ENCODE measurements at places on chromosomes 1 and 21.

- DNase-seq: no peak
These were observed 33.3 kb downstream of the COQ8A start for GRCh38 chr1:226973371-226973897.

GRCh38 chr1:205665201-205666045 lies 14.9 kb downstream of the SLC45A3 start:
- no peak for DNase-seq

GRCh38 chr1:203338335-203339036 lies 12.4 kb downstream of the FMOD start:
- peak; percentile 70 for DNase-seq

DNA sequence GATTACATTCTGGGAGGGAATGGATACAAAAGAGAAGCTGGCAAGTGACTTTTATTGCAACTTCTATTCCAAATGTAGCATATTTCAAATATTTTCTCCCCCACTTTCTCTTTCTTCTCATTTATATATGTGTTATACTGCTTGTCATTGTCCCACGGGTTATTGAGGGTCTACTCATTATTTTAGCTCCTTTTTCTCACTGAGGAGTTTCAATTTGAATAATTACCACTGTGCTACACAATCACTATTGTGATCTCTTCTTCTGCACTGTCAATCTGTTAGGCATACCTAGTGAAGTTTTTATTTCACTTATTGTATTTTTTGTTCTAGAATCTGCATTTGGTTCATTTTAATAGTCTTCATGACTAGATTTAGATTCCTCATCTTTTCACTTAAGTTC lies 339.7 kb downstream of the PTPRC start:
- no peak for DNase-seq

DNA sequence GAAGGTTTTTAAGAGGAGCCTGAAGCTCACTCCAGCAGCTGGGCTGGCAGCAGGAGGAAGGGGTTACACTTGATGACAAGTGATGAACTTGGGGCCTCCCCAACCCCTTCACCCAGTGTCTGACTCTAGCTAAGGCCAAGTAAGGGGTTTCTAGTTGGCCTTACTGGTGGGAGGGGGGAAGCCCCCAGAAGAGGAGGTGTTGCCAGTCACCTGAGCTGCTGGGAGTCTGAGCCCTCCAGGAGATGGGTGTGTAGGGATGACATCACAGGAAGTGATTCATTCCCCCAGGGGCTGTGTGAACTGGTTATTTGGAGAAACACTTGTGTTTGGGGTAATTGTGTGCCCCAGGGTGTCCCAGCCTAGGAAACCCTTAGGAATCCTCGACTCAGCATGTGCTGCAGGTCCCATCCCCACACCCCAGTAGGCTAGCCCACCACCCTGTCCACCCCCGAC lies 3.1 kb downstream of the PADI1 start:
- DNase-seq: peak; percentile 37

GRCh38 chr1:3462356-3463012 lies 8.0 kb downstream of the ARHGEF16 start:
- no peak for DNase-seq

GRCh38 chr1:44698138-44698537 lies 23.6 kb downstream of the ARMH1 start:
- no peak for DNase-seq

DNA sequence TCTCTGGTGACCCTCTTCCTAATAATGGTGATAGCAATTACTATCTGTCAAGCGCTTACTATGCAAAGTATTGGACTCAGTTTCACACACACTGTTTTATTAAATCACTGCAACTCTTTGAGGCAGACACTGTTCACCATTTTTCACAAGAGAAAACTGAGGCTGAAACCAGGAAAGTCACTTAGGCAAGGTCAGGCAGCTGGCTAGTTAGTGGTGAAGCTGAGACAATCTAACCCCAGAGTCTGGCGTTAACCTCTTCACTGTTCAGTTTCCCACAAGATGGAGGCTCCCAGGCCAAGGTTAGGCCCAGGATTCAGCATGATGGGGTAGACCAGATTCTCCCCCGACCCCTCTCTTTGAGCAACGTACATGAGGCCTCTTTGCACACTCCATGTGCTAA lies 4.8 kb upstream of the GJA8 start:
- no peak for DNase-seq

DNA sequence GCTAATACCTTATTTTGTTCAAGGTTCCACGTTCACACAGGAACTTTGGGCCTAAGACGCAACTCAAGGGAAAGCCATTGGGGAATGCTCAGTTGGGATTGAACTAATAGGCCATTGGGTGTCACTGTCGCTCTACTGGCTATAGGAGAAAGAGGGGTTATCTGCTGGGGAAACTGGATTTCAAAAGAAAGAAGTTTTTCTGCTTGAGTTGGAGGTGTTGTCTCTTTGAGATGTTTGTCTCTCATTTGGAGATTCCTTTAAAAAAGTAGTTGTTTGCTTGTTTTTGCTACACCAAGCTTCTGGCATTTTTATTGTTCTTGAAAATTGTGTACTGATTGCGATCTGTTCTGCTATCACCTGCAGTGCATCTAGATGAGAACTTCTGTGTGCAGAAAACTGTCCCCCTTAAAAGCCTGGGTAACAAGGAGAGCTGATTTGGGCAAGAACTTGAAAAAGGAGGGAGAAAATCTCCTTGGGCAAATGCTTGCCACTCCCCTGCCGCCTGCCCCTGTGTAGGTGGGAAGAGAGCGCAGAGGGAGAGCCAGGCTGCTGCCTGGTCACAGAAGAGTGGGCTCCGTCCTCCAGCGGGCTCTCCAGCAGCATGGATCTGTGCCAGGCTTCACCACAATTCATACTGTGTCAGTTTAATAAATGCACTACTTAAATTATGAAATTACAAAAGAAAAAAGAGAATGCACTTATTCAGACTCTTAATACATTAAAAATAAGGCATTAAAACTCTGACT lies 39.9 kb downstream of the PEX14 start:
- DNase-seq: no peak

DNA sequence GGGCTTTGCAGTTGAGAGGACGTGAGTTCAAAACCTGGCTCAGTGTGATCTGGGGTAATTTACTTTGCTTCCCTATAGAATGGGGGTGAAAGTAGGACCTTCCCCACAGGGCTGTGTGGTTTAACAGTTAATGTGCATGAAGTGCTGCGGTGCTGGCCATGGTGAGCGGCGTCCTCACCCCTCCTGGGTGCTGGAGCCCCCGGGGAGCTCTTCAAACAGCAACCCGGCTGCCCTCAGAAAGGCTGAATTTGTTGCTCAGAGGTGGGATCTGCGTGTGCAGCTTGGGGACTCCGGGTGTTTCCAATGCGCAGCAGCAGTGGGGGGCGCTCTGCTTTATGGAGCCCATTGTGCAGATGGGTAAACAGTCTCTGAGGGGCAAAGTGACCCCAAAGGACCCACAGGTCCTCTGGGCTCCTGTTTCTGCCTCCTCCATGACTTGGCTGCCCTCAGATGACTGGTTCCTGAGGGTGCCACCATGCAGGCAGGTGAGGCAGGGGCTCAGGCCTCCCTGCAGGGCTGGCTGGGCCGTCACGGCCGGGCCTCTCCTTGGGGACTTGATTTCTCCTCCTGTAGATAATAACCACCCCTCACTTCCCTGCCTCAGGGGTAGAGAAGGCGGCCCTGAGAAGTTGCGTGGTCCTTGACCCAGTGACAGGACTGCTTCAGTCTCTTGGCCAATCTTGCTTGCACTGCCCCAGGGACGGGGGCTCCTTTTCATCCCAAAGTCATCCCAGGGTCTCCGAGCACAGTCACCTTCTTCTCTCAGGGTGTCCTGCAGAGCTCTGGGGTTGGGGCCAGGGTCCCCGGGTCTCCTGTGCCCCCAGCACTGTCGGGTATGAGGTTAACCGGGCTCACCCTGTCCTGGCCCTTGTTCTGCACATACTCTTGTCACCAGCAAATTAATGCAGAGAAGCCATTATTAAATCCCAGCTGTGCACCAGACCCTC lies 40.3 kb downstream of the DMRTB1 start:
- DNase-seq: no peak

DNA sequence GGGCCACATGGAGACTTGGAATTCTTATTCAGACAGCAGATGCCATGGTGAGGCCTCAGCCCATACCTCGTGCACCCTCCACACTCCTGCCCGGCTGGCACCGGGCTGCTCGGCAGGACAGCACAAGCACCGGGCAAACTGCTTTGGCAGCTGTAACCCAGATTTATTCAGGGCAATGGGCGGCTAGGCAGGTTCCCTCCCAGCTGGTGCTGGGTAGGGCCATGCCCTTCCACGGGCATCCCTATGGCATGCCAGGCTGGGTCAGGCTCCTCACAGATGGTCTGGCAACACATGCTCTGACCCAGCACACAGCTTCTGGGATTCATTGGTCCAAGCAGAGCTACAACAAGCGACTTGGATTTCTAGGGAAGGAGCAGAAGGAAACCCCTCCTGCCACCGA lies 53.4 kb downstream of the ATP1A1 start:
- no peak for DNase-seq

DNA sequence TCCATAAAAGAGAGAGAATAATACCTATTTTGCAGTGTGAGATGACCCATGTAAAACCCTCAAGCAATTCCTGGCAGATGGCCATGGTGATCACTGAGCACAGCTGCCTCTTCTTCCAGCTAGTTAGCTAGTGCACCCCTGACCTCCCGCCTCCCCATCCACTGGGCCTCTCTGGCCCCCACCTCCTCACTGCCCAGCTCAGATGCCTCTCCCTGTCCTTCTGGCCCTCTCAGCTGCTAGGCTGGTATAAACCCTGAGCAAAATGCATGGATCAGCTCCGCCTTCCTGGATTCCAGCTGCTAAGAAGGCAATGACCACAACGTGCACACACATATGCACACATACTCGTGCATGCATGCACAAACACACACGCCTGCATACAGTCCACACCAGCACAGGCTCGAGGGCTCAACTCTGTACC lies 117.2 kb downstream of the DMRTB1 start:
- no peak for DNase-seq

- DNase-seq: no peak
These were observed 944 bp downstream of the PLPPR5 start for GRCh38 chr1:99003581-99004253.

GRCh38 chr1:4664095-4664494 lies 9.7 kb downstream of the AJAP1 start:
- DNase-seq: no peak

- DNase-seq: peak; percentile 63
These were observed 834 bp upstream of the ELF3 start for GRCh38 chr1:202009326-202010179.

DNA sequence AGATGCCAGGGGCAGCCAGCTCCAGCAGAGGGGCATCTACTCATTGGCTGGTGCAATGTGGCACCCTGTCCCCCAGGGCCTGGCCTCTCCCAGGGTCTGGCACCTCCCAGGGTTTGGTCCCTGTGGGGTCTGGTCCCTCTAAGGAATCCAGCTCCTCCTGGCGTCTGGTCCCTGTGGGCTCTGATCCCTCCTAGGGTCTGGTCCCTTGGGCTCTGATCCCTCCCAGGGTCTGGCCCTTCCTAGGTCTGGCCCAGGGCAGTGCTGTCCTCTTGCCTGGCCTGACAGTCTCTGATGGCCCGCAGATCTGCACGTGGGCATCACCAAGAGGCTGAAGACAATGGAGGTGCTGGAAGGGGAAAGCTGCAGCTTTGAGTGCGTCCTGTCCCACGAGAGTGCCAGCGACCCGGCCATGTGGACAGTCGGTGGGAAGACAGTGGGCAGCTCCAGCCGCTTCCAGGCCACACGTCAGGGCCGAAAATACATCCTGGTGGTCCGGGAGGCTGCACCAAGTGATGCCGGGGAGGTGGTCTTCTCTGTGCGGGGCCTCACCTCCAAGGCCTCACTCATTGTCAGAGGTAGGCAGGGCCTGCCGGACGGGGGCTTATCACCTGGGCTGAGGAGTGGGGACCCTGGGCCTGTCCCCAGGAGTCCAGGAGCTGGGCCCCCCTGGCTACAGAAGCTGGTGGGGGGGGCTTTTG lies 73.9 kb downstream of the OBSCN start:
- DNase-seq: no peak

GRCh38 chr1:42333662-42334239 lies 1.3 kb downstream of the FOXJ3 start:
- no peak for DNase-seq

- DNase-seq: no peak
These were observed 72.2 kb upstream of the SELENON start for GRCh38 chr1:25727635-25728286.

GRCh38 chr1:102466487-102466886 lies 469.8 kb upstream of the OLFM3 start:
- no peak for DNase-seq

- DNase-seq: no peak
These were observed 40.2 kb downstream of the EDN2 start for GRCh38 chr1:41444246-41444645.

DNA sequence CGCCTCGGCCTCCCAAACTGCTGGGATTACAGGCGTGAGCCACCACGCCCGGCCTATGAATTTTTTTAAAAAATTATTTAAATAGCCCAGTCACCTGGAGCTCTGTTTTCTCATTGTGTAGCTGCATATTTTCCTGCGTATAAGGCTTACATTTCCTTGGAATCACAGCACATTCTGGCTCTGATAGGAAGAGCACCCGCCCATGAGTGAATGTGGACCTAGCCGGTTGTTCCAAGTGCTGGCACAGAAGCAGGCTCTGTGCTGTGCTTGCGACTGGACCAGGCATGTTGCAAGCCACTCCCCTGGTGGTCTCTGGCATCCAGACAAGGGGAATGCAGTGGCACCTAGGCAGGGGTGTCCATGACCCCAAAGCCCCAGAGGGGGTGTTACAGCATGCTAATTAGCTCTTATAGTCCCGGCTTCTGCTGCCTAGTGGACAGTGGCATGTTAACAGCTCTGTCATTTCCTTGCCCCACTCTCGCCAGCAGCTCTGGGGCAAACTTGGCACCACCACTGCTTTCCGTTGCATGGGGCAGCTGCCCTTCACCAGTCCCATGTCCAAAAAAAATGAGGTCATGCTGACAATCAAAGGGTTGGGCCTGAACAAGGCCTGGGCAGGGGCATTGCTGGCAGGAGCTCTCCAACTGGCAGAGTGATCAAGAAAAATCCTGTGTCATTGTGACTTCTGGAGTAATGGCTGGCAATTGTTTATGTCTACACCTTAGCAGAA lies 5.2 kb upstream of the VTCN1 start:
- no peak for DNase-seq

- DNase-seq: no peak
These were observed 113.1 kb downstream of the OLFML2B start for GRCh38 chr1:161910604-161911003.

DNA sequence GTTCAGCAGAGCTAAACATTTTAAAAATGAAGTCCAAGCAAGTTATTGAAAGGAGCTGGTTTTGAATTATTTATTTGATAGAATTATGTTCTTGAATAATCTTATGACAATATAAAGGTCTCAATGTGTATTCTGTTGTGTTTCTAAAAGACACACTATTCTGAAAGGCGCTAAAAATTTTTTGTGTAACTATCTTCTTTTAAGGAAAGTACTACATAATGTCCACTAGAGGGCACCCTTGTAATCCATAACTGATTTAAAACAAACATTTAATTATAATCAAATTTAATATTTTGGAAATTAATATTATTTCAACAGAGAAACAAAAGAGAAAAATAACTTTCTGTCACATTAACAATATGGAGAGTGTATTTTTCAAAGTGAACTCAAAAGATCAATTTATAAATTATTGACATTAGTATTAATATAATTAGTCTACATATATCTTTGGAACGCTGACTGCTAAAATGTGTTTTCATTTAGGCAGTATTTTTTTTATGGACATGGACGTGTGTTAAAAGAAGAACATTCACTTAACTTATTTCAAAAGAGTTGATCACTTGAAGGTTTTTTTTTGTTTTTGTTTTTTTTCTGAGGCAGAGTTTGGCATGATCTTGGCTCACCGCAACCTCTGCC lies 248.4 kb downstream of the DENND1B start:
- peak; percentile 45 for DNase-seq

GRCh38 chr21:46598581-46599572 lies 6.0 kb downstream of the S100B start:
- DNase-seq: no peak

GRCh38 chr1:246837418-246838117 lies 94.2 kb downstream of the AHCTF1 start:
- DNase-seq: no peak
